Activated CD4-positive, alpha-beta T cell treated with anti-CD3 and anti-CD28 coated beads, Interleukin-2, amount 10 ng/mL, durations not matched to agents 24 days and 14 days (primary cell): ENCODE measurements at places on chromosomes 12 and 14.

GRCh38 chr12:31819427-31819826, 90.6 kb upstream of the AMN1 start:
- DNase-seq, result no peak

GRCh38 chr12:102106905-102107304, 13.0 kb downstream of the NUP37 start:
- no peak for DNase-seq

- DNase-seq, result no peak
Measured at GRCh38 chr14:71236487-71236886, 329.2 kb downstream of the PCNX1 start.

DNA sequence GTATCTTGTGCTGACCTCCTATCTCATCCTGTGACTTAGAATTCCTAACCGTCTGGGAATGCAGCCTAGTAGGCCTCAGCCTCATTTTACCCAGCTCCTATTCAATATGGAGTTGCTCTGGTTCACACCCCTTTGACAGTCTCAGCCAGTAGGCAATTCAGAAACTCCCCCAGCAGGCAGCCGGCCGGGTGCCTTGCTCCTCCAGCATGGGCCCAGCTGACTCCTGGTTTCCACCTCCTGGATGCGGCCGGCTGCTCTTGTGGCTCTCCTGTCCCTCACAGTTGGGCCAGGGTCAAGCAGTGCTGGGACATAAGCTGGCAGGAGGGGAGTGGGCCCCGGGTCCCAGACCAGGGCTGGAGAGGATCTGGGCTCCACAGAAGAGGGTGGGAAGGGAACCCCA, 58.2 kb downstream of the LRRC74A start:
- DNase-seq, result no peak

GRCh38 chr12:47214771-47215170, 135.0 kb upstream of the AMIGO2 start:
- peak; percentile 73 for DNase-seq

DNA sequence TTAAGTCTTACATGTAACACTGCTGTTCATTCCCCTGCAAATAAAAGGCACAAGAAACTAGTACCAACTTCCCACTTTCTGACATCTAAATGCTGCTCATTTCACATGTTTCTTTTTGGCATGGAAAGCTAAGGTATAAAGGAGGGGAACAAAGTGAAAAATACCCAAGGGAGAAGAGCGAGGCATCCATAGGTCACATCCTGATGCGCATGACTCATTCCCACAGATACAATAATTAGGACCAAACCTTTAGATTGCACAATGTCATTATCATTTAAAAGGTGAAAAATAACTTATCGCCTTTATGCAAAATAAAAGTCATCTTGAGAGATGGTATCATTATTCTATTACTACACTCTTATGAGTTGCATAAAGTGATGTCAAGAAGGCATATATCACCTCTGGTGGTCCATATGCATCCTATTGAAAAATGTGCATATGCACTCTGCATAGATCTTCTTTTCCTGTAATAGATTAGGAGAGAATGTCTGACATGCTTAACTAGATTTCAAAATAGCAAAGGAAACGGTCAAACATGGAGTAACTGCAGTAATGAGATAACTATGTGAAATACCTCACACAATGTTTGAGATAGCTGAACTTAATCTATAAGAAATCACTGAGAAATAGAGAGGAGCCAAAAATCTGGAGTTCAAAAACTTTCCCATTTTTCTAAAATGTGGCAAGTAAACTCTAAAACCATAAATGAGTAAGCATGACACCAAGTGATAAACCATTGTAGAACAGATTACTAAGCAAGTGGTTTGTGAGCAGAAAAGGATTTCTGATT, 382.5 kb upstream of the TMTC1 start:
- DNase-seq, result no peak

GRCh38 chr12:54398995-54399793, 14.7 kb upstream of the ZNF385A start:
- DNase-seq, result peak; percentile 96

DNA sequence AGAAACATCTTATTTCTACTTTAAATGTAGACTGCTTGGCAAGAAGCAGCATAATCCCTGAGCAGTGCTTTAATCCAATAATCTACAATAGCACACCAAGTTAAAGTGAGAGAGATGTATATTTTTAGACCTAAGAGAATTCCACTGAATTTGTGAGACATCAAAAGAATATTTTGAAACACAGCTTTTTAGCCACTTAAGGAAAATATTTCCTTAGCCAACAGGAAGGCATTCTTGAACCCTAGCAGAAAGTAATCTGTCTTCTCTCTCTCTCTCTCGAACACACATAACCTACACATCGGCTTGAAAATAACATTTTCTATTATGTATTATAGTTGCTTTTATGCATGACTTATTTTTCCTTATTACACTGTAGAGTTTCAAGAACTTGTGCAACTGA, 34.0 kb downstream of the KITLG start:
- DNase-seq, result no peak

DNA sequence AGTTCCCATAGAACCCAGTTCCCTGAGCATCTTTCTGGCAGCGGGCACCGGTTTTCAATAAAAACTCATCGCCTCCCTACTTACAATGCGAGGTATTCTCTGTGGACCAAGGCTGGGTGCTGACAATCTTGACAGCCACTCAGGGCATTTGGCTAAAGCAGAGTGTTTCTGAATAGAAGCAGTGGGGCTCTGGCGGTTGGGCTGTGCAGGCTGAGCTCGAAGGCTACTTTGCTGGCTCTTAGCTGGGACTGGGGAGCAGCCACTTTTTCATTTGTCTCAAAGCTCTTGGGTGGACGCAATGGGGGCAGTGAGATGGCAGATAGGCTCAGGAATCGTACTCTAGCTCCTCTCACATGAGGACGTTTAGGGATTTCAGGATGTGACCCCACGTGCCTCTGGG, 151.8 kb downstream of the UNC79 start:
- DNase-seq, result no peak

DNA sequence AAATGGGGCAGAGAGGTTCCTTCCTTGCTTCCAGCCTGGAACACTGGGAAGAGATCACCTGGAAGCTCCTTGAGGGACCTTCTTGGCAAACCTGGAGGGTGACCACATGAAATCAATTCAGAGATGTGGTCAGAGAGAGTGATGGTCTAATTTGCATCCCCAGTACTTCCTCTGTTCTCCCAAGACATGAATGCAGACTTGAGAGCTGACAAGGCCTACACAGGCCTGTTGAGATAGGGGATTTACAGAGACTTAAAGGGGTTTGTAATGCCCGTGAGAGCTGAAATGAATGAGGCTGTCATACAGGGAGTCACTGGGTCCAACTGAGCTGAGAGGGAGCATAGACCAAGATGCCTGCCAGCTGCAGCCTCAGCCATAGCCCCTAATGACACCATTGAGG, 45.1 kb downstream of the TMX1 start:
- DNase-seq, result no peak

GRCh38 chr12:62259631-62259992, 592 bp upstream of the USP15 start:
- DNase-seq, result no peak

- DNase-seq, result peak; percentile 72
Measured at GRCh38 chr14:21711360-21711961, 37.8 kb upstream of the OR4E1 start.

- DNase-seq, result no peak
Measured at GRCh38 chr14:96203635-96204034, 1.0 kb upstream of the BDKRB2 start.

DNA sequence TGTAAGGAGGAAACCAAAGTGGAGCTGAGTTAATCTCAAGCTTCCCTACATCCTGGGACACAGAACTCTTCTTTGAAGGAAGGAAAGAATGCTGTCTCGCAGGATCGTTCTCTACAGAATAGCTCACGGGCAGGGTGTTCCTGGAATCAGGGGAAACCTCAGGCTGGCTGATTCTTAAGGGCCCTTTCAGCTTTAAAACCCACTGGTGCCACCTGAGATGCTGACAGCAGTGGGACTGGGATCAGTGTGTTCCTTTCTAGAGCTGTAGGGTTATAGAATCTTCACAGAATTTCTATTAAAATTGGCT, 47.8 kb downstream of the UBE3B start:
- DNase-seq, result no peak

DNA sequence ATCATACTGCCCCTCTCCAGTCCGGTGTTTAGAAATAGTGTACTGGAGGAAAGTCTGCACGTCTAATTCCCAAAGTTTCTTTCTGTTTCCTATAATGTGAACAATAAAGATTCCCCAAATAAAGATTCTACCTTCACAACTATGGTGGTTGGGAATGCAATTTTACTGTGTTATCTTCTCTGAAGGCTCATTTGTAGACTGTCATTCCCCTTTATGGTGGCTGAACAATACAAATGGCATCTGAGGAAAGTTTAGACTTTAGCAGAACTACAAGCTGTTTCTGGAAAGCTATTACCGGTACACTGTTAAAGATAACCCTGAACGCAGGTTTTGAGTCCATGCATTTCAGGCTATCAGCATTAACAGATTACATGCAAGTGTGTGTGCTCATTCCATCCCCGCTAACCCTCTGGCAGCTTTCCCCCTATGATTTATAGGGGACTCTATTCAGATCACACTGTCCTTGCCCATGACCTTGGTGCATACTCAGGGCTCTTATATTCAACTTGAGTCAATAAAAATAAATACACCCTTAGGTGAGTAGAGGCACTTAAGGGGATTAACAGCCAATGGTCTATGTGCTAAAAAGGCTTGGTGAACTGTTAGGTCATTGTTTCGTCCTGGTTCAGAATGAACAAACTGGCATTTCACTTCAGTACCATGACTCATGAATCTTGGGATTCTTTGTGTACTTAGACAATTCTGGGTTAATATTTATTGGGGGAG, 60.7 kb upstream of the PYGL start:
- DNase-seq, result no peak

DNA sequence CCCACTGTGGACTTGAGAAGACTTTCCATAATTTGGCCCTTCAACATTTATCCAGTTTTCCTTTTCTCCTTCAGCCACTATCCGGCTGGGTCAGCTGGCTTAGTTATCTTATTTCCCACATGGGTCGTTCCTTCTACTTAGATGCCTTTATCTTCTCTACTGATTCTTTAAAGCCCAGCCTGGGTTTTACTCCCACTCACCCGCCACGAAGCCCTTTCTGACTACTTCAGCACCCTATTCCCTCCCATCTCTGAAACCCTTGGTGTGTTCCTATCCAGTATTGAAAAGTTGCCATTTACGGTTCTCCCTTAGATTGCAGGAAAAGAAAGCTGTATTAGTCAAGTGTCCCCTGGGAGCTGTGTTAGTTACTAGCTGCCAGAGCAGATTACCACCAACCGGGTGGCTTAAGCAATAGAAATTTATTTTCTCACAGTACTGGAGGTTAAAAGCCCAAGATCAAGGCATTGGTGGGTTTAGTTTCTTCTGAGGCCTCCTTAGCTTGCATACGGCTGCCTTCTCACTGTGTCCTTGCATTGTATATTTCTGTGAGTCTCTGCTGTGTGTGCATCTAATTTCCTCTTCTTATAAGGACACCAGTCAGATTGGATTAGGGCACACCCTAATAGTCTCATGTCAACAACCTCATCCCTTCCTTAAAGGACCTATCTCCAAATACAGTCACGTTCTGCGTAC, 105.5 kb downstream of the GPATCH2L start:
- DNase-seq, result no peak

- no peak for DNase-seq
Measured at GRCh38 chr12:43162138-43162537, 389.9 kb downstream of the ADAMTS20 start.

- no peak for DNase-seq
Measured at GRCh38 chr12:106096376-106096775, 42.4 kb downstream of the NUAK1 start.
